ENCODE measurements at places on chromosomes 6 and 20.

DNA sequence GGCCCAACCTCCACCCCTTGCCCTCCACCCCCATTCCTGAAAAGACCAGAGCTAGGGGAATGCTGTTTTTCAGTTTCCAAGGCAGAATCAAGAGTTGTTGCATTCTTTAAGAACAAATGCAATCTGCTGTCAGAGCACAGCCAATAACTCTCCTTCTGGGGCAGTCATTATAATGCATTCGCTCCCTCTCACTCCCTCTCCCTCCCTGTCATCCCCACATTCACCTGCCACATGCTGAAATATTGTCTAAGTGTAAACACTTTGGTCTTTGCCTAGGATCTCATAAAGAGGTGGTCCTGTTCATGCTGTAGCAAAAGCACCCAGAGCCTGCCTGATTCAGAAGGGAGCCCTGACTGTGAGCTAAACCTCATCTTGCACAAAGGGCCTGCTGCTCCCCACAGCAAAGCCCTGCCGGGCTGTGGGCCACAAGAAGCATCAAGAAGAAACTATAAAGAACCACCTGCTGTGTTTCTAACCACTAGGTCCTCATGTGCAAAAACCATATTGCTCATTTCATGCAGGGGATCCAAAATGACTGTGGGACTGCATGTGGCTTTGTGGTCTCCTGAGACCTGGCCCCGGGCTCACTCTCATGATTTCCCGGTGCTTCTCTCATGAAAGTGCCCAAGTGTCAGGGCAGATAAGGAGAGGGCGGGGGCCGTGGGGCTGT is 85.6 kb downstream of the GPR6 start:
- peak; percentile 37 for DNase-seq

GRCh38 chr20:57475388-57476083 is 49.4 kb downstream of the CTCFL start:
- no peak for DNase-seq

DNA sequence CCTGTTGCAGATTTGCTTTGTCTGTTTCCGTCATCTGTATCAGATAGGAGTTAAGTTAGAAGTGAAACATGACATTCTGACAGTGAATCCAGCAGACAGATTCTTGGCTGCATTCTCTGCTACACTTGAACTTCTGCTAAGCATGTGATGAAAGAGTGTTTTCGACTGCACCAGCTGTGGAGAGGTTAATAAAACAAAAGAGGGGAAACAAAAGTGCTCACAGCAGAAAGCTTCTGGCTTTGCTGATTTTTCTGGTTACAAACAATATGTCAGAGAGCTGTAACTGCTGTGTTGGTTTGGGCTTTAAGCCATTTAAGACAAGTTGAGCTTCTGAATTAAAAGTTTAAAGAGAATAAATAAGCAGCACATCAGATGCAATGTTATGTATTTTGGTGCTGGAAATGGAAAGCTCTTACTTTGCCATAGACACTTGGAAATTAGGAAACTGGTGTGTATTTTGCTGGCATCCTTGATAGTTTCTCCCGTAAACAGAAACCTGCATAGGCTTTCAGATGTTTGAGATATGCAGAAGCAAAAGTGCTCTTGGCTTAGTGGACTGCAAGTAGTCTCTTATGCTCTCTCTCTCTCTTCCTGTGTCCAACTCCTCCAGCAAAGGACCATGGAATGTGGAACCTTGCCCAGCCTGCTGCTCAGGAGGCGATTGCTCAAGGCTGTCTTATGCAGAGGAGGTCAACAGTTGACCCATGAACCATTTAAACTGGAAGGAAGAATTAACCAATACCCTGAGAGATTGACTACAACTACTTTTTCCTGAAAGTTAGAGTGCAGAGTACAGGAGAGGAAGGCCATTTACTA is 104.9 kb downstream of the RPS12 start:
- DNase-seq = no peak

GRCh38 chr20:2932498-2932897 is 59.2 kb downstream of the PTPRA start:
- DNase-seq = no peak

- no peak for DNase-seq
Measured at GRCh38 chr6:33414592-33415271, 3.2 kb downstream of the CUTA start.

DNA sequence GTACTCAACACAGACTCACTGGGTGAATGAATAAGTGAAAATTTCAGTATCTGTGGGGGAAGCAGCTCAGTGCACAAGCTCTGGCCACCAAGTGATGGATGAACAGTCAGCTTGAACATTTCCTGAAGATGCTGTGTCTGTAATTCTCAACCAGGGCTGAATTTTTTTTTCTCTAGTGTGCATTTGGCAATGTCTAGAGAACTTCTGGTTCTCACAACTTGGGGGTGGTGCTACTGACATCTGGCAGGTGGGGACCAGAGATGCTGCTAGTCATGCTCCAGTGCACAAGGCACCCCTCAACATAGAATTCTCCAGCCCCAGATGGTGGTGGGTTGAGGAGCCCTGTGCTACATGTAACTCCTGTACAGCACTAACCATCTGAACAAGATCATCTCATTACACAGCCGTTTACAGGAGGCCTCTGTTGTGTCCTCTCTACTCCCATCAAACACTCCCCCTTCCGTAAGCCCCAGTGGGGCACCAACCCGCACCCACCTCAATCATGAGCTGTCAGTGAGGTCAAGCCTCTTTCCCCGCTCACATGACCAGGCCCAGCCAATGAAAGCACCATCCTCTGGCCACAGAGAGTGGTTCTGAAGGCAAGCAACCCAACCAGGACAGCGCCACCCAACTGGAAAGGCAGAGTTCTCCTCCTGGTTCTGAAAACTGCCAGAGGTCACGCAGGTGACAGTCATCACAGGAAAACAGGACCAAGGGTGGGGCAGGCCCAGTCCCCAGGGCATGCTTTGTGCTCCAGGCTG is 103.9 kb upstream of the PMEPA1 start:
- no peak for DNase-seq

- peak; percentile 91 for DNase-seq
Measured at GRCh38 chr6:27873021-27873940, 38.9 kb downstream of the OR2B2 start.

Measured in GM06990 (cell line).